Activated CD8-positive, alpha-beta T cell treated with anti-CD3 and anti-CD28 coated beads for 36 hours (primary cell): ENCODE measurements at places on chromosomes 2 and 18. TPM values are rescaled to one million over a fixed set of nuclear protein-coding genes. Genes with fewer than 3 reads are reported as not detected.
A peak's percentile ranks its signal among the peaks of the same experiment; 100 is the strongest.

DNA sequence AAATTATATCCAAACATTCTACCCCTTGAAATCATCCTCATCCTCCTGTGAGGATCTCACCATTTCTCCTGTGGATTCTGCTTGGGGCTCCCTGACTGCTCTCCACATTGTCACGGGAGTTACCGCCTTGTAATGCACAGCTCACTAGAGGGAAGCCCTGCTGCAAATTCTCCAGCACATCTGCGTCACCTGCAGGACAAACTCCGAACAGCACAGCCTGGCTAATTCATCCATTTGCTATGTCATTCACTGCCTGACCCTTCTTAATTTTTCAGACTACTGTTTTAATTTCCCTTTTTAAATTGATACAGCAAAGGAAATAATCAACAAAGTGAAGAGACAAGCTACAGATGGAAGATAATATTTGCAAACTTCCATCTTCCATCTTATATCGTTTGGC is 627.4 kb downstream of the FBXO15 start:
- DNase-seq = no peak

The ZDBF2 gene
- total RNA-seq = 10.5 TPM

DNA sequence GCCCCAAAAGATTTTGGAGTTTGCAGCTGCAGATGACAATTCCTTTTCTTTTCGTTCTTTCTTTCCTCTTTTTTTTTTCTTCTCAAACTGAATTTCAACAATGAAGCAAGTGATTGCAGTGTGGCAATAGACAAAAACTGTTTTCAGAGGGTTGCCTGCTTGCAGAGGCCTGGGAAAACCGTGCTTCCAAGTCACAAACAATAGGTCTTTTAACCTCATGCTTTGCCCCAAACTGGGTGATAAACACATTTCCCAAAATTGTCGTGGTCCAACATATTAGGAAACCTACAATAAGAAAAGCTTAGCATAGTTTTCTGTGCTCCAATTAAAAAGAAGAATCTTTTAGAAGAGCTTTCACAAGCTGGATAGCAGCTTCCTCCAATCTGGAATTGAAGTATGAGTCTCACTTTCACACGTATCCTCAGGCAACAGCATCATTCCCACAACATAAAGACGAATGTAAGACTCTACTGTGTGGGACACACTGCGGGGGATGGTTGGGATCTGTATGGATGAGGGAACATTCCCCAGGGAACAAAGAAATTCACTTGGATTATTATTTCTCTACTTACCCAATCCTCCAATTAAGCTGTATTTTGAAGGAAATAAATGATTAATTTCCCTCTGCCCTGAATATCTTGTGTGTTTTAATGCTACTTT is 656.1 kb downstream of the RNF144A start:
- DNase-seq = no peak

- DNase-seq = no peak
Measured at GRCh38 chr2:102708847-102709559, 52.8 kb upstream of the TMEM182 start.

The RNF152 gene
- total RNA-seq = 0.18 TPM

The SALL3 gene
- total RNA-seq = not detected

The SCYGR4 gene
- not detected for total RNA-seq

DNA sequence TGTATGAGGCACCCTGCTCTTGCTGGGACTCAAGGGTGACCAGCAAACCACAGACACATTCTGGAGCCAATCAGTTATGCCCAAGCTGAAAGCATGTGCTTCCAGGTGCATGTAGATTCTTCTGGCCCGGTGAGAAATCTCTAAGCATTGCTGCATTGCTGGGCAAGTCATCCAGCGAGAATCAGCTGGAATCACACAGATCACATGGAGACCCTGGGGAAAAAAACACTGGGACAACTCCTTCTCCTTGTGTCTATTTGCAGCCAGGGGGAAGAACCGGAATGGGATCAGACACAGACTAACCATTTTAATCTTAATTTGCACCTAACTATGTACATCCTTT is 119.7 kb upstream of the KLF7 start:
- peak; percentile 5 for DNase-seq

DNA sequence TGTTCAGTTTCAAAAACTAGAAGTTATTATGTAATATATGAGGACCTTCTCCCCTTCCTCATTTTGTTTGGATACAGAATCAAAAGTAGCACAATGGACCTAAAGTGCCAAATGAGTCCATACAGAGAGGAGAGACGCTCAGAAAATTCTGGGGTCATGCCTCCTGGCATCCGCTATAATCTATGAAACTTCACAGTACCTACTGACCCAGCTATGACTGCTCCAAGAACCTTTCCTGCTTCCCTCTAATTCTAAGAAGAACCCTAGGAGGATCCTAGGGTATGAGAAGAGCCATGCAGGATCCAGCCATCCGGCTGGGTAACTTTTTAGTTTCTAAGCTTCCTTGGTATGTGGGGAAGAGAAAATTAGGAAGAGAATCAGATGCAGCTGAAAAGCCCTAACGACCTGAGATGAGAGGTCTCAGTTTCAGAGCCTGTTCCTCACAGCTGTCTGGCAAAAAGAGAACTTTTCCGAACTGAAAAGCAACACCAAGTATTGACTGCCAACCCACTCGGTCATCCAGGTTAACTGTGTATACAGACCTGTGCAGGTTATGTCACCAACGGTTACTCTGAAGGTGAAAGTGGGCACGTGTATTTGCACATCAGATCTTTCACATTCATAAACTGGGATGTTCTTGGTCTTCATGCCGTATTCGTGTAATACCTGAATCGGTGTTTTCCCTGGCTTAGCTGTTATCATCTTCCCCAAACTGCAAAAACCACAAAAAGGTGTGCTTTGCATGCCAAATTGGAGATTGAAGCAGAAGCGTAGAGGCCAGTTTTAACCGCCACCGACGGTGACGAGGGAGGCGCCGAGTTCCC is 1.1 kb downstream of the PRKRA start:
- no peak for DNase-seq

GRCh38 chr2:163690896-163691295 is 44.9 kb downstream of the FIGN start:
- no peak for DNase-seq

DNA sequence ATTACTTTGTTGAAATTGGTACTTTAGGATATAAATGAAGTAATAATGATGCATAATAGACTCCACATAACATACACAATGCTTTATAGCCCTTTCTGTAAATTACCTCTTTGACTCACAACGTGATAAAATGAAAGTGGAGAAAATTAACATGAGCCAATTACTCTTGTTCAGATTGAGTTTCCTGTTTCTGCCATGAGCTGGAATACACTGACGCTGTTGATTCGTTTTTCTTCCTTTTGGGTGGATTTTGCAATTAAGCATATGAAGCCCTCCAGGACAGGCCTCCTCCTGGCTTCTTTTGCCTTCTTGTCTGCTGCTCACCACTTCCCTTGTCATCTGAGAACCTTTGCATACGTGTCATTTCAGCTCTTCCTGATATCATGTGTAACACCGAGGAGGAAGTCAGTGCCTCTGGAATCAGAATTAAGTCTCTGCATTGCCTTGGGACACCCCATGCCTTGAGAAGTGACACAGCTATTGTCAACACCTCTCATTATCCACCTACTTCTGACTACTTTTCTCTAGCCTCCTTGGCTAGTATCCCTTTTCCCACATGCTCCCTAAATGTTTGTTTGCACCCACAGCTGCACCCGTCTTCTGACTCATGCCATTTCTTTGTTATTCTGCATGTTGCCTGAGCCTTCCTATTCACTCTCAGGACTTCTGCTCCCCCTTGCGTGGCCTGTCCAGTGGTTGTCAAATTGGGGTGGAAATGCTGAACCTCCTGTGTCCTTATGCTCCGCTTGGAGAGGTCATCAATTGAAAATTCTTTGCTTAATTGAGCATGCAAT is 134.1 kb downstream of the FMNL2 start:
- DNase-seq = no peak

The DCDC2C gene
- total RNA-seq = not detected

The ACMSD gene
- not detected for total RNA-seq

DNA sequence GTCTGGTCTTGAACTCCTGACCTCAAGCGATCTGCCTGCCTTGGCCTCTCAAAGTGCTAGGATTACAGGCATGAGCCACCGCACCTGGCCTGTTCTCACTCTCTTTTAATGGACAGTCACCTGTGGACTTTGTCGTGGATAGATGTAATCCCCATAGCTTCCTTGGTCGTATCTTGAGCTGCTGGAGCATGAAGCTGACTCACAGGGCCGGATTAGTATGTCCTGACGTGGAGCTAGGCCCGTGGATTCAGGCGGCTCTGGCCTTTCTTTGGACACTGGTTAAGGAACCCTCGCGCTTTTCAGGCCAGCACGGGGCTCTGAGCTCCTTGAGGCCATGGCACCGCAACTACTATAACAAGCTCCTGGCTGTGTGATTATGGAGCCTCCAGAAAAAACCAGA is 27.5 kb upstream of the GBX2 start:
- no peak for DNase-seq

DNA sequence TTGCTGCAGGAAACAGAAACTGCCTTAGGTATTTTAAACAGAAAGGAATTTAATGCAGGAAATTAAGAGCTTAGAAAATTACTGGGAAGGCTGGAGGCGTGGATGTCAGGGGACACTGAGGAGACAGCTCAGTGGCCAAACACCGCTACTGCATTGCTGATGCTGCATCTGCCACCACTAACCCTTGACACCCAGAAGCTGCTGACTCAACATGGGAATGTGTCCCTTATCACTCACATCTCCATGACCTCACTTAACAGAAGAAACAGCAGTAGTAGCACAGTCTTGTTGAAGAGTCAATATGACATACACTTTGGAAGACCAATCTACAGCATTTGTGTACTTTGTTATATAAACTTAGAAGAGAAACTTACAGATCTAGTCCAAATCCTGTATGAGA is 906.1 kb downstream of the SLC4A3 start:
- DNase-seq = peak; percentile 11

GRCh38 chr2:198717451-198717850 is 740.3 kb downstream of the SATB2 start:
- DNase-seq = no peak

GRCh38 chr18:31041271-31042083 is 1.1 kb downstream of the DSC3 start:
- DNase-seq = no peak

The SLC16A14 gene
- total RNA-seq = 2.3 TPM

DNA sequence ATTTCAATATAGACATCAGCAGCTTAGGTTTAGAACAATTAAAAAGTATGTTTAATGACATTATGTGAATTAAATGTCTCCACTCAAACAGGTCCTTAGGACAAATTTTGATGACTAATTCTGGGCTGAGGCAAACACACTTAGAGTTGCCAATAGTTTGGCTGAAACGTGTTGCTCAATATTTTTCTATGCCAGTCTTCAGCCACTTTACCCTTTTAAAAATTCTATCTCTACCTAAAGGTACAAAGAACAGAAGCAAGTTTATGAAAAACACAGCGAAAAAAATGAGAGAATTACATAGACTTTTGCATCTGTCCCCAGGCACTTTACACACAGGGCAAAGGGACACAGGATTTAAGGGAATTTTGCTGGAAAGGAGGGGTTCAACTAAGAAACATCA is 4.5 kb downstream of the IDH1 start:
- no peak for DNase-seq

- DNase-seq = no peak
Measured at GRCh38 chr2:226474131-226474530, 325.5 kb downstream of the IRS1 start.

The QPCT gene
- total RNA-seq = 0.56 TPM

- DNase-seq = no peak
Measured at GRCh38 chr2:7379799-7380198, 462.6 kb downstream of the RNF144A start.

- DNase-seq = peak; percentile 81
Measured at GRCh38 chr2:176126929-176127773, 2.4 kb upstream of the HOXD8 start.

- DNase-seq = peak; percentile 37
Measured at GRCh38 chr2:25851740-25852503, 26.4 kb downstream of the ASXL2 start.

DNA sequence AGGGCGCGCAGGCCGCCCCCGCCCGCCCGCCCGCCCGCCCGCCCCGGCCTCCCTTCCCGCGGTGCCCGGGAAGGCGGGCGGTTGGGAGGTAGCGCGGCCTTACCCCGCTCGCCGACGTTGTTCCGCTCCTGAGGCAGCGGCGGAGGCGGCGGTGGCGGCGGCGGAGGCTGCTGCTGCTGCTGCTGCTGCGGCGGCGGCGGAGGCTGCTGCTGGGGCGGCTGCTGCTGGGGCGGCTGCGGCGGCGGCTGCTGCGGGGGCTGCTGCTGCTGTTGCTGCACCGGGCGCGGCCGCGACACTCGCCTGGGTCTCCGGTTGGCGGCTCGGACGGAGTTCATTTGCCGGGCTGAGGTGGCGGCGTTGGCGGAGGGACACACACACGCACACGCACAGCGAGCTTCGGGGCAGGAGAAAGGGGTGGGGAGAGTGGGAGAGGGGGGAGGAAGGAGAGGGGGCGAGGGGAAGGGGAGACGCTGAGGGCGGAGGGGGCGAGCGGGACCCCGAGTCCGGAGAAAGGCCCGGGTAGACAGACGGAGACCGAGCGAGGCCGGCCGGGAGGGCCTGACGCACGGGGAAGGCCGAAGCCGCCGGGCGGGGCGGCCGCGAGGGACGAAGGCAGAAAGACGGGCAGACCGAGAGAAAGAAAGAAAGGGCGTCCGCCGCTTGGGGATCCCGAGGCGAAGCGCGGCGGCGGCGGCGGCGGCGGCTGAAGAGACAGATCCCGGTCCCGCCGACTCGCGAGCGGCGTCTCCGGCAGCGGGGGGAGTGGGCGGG is 727 bp downstream of the FBXO11 start:
- peak; percentile 67 for DNase-seq

- no peak for DNase-seq
Measured at GRCh38 chr2:97840198-97840597, 126.8 kb downstream of the ZAP70 start.

DNA sequence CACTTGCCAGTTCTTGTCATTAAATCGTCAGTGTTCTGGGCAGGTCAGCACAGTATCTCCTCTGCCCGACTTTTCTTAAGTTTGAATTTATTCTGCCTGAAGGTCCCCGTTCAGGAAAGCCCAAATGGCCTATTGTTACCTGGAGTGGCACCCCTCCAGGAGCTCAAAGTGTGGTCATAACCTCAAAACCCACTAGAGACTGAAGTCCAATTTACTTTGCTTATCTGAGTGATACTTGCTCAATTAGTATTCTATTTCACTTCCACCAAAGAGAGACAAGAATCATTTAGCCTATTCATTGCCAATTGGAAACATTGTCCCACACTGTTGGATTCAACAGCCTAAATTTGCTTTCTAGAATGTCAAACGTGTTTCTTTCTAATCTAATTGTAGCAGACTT is 375.3 kb downstream of the LNPK start:
- no peak for DNase-seq
